Esophagus muscularis mucosa (tissue), 4 donors: ENCODE measurements at places on chromosomes 13 and 19. TPM values are rescaled to one million over a fixed set of nuclear protein-coding genes. Genes with fewer than 3 reads are reported as not detected.
A peak's percentile ranks its signal among the peaks of the same experiment; 100 is the strongest.

- H3K4me1 ChIP-seq = peaks cover 32% of the 10 kb centered on the region
- H3K27me3 ChIP-seq = peaks cover 13% of the 10 kb centered on the region
- peaks cover 27% of the 10 kb centered on the region for H3K36me3 ChIP-seq
- H3K27ac ChIP-seq = peak overlapping the region; percentile 20
Observed at GRCh38 chr19:55088543-55089341, 13.1 kb downstream of the EPS8L1 start.

- no peak for DNase-seq
- peak overlapping the region; percentile 57 for H3K4me3 ChIP-seq
- peak overlapping the region; percentile 93 for H3K27ac ChIP-seq
- H3K4me1 ChIP-seq = peaks cover 22% of the 10 kb centered on the region
Observed at GRCh38 chr19:3034656-3035541, 5.8 kb upstream of the TLE2 start.

DNA sequence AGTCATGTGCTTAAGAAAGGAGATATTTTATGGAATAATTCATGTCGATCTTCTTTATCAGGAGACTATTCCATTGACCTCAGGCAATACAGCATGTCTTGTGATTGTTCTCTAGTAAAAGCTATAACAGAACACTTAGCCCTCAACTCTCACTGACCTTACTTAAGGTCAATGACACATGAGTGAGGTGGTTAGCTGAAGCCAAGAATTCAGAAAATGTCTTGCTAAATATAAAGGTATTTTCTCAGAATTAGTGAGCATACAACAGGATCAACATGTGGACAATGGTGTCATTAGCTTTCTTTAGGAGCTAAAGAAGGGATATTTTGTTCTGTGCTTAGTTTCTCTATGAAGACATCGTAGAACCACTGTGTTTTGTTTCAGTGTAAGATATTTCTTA, 1730.4 kb upstream of the SLC10A2 start:
- H3K4me3 ChIP-seq = no peak overlapping the region
- no peaks in the 10 kb centered on the region for H3K36me3 ChIP-seq
- no peaks in the 10 kb centered on the region for H3K4me1 ChIP-seq
- H3K27me3 ChIP-seq = no peaks in the 10 kb centered on the region

DNA sequence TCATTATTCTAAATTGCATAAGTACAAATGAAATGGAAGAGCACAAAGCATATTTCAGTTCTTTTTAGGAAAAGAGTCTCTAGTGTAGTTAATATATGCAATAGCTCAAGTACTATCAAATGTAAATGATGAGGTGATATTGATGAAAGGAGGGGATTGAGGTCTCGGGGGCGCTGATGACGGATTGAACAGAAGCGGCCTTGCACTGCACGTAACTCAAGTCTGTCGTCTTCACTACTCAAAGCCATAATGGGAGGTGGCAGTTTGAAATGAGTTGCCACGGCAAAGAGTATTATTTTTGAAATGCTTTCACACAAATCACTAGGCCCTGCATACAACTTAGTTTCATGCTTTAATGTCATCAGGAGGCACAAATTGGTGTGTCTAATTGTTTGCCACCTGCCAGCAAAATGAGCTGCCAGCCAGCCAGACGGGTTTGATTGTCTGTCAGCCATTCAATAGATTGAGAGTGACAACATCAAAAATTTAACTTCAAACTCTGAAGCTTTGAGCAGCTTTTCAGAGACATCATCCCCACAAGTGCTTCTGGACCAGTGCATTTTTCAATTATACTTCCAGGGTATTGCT, 256.6 kb downstream of the NBEA start:
- H3K4me3 ChIP-seq = no peak overlapping the region
- no peaks in the 10 kb centered on the region for H3K27me3 ChIP-seq
- H3K4me1 ChIP-seq = no peaks in the 10 kb centered on the region
- no peak overlapping the region for H3K27ac ChIP-seq
- peaks cover 5% of the 10 kb centered on the region for H3K36me3 ChIP-seq
- no peak for DNase-seq

Gene LATS2
- total RNA-seq = 49.8 TPM
